ENCODE measurements at places on chromosomes 7 and 10.
A peak's percentile ranks its signal among the peaks of the same experiment; 100 is the strongest.

DNA sequence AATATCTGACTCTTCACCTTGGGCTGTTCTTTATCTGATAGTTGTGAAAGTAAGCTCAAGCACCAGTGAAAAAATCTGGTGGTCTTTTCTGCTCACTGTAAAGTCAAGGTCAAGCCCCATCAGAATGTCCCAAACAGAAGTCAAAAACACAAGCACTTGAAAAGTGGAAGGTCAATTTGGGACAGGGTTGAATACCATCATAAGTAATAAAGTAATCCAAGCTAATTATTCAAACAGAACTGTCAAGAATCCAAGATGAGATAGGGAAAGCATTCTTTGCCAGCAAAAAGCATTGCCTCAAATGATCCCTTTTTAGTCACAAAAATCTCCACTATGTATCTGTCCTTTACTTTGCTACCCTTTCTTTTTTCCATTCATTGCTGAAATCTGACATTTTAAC lies 430.1 kb upstream of the NPVF start:
- DNase-seq: no peak

DNA sequence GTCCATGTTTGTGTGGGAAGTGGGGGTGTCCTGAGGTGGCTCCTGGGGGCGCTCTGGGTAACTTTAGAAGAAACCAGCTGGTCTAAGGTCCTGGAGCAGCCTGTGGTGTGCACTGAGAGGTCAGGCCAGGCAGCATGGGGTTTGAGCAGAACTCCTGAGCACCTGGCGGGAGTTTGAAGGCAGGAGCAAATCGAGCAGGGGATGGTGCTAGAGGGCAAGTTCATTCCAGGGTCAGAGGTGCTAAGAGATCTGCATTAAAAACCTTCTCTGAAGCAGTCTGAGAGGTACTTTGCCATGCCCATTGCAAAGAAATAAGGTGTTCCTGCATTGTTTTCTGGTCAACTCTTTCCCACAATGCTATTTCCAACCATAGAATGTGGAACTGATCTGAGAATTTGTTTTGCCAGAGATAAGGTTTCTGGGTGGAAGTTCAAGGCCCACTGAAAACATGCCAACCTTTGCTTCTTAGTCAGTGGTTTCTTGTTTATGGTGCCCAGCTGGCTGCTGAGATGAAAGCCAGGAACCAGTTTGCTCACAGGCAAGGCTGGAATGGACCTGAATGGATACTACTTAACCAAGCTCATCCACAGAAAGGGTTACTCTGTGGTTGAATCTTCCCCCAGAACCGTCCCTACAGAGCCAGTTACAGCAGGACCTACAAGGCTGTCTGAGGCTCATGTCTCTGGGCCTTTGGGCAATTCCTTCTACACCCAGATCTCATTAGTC lies 136.3 kb upstream of the TMEM72 start:
- DNase-seq: no peak

DNA sequence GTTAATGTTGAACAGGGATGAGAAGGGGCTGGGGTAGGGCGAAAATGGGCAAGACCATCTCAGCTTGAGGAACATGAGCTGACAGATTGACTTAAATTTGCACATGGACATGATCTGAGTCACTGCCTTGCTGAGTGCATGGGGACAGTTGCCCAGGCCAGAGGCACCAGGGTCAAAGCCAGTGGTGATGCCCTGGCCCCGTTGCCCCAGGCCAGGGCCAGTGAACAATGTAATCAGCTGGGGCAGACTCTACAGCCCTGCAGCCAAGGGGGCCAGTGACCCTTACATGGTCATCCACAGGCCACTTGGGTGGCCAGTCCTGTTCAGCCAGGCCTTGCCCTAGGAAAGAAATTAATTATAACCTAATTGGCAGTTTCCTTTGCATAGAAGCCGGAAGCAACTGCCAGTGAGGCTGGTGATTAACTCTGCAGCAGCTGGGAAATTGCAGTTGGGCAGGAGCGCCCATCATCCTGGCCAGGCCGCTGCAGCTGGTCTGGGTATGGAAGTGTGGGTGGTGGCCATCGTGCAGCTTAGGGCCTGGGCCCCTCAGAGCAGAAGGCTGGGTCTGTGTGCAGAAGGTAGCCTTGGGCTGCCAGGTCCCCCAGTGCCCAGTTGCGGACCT lies 9.6 kb downstream of the RET start:
- no peak for DNase-seq

DNA sequence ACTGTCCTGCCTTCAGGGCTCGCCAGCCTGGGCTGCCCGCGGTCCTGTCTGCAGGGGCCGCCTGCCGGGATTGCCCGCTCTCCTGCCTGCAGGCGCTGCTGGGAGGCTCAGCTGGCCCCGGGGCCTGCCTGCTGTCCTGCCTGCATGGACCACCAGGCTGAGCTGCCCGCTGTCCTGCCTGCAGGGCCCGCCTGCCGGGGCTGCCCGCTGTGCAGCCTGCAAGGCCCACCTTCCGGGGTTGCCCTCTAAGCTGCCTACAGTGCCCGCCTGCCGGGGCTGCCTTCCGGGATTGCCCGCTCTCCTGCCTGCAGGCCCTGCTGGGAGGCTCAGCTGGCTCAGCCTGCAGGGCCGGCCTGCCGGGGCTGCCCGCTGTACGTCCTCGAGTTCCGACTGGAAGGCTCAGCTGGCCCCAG lies 164.4 kb downstream of the GLRX3 start:
- peak; percentile 29 for DNase-seq

DNA sequence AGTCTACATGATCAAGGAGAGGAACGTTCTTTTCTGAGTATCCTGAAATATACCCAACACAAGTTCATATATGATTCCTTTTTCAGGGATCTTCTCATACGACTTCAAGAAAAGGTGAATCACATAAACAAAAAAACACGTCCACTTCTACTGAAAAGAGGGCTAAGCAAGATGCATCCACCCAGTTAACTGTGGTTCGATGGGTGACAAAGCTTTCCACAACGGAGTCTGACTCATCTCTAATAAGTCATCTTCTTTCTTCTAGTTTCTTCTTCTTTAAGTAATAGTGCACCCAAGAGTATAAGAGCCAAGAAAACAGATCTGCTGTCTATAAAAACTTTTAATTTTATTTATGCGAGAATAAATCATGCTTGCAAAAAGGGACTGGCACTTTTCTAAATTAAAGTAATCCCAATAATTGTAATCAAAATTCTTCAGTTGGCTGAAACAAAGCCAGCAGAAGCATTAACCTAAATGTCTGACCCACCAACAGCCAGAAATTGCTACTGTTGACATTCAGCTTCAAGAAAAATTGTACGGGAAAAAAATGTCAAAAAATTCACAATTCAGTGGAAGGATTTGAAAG lies 146.9 kb upstream of the ANK3 start:
- no peak for DNase-seq
